ENCODE measurements at places on chromosomes 2 and 18.

GRCh38 chr2:181395851-181396250, 61.3 kb upstream of the ITGA4 start:
- DNase-seq = no peak

DNA sequence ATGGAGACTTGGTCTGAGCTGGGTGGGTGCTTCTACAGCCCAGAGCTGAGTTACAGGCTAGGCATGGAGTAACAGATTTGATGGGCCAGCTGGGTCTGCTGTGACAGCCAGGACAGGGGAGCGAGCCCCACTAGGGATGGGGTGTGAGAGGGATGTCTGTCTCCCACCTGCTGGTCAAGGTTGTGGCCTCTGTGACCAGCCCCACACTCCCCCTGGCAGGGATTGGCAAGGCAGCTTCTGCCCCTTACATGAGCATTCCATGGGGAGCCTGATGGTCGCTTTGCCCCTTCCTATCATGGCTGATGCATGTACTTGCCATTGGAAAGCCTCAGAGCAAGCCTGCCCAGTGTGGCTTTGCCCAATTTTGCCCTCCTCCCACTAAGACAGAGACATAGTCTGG, 162.0 kb upstream of the FIGN start:
- DNase-seq = no peak

GRCh38 chr2:149446748-149447147, 116.4 kb downstream of the LYPD6 start:
- no peak for DNase-seq

DNA sequence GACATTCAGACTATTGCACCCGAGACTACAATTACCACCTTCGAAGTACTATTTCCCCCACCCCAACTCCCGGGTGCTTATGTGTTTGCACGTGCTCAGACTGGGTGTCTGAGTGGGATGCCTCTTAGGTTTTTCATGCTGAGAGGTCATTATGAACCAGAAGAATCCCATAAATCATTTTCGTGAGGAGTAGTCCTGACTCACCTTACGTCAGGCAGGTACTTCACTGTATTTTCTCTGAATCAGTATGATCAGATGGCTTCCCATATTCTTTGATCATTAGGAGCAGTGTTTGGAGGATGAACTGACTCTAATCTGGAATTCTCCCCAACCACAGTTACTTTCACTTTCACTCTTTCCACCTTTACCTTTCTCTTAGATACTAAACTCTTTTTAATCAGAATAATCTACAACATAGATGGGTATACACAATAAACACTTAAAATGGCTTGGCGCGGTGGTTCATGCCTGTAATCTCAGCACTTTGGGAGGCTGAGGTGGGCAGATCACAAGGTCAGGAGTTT, 38.4 kb upstream of the STAT4 start:
- no peak for DNase-seq

DNA sequence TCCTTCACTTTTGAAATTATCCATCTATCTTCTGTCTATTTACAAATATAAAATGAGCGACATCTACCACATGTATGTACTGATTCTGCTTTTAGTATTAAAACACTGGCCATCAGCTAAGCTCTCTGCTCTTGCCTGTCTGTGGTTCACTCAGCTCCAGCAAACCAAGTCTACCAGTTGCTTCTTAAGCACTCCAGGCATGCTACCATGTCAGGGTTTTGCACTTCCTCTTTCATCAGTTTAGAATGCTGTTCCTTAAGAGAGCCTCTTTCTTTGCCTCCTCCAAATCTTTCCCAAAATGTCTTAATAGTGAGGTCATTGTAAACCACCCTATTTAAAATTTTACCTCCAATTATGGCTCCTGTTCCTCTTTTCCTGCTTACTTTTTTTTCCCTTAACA, 59.5 kb downstream of the SCN3A start:
- no peak for DNase-seq

GRCh38 chr18:58866773-58867150, 2.1 kb downstream of the ZNF532 start:
- no peak for DNase-seq

- no peak for DNase-seq
Observed at GRCh38 chr2:98455494-98455976, 10.9 kb downstream of the INPP4A start.

- DNase-seq = no peak
Observed at GRCh38 chr2:1652034-1652790, 92.1 kb downstream of the PXDN start.

Measured in stimulated activated naive CD8-positive, alpha-beta T cell treated with anti-CD3 and anti-CD28 coated beads, Interleukin-15, amount 100 ng/mL, for 72 hours (primary cell).